HuH-7.5 (cell line): ENCODE measurements at places on chromosomes 3 and 15.

- no peak for DNase-seq
Observed at GRCh38 chr15:45347033-45347432, 31.3 kb downstream of the GATM start.

DNA sequence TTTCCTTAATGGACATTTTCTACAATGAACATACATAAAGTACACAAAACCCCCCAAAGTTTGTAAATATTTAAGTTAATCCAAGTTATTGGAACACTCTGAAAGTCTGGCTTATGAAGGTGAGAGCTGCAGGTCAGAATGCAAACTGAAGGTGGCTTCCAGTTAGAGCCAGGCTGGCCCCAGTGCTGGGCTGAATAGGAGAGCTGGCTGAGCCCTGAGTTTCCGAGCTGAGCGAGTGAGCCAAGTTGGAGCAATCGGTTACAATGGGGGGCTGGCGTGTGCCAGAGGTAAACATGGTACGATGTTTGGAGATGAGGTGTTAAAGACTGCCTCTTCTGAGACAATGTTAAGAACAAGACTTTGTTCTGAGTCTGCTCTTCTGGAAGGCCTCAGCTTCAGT is 230.8 kb upstream of the MCTP2 start:
- no peak for DNase-seq

GRCh38 chr3:27278383-27279055 is 90.7 kb downstream of the NEK10 start:
- DNase-seq = no peak

DNA sequence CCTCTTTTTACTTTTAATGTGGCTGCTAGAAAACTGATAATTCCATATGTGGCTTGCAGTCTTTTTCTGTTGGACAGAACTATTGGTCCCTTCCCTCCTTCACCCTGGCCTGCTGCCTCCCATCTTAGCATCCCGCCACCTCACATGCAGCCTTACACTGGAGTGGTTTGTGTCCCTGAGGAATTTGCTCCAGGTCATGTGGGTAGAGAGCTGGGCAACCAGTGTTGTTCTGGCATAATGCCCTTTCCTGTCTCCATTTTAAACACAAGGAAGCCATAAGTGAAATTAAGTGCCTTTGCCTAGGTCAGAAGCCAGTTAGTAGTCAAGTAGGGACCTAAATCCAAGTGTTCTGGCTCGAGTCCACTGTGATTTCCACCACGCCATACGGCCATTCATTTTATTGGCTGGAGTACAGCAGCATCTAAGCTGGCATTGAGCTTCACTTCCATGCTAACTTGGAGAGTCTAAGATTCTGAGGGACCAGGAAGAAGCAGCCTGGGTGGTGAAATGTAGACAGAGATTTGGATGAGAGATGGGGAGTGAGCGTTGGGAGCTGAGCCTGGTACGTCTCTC is 46.0 kb upstream of the PLXNA1 start:
- DNase-seq = no peak

GRCh38 chr3:9727041-9727595 is 4.4 kb upstream of the BRPF1 start:
- no peak for DNase-seq

GRCh38 chr3:77189684-77190083 is 149.8 kb downstream of the ROBO2 start:
- no peak for DNase-seq

- no peak for DNase-seq
Observed at GRCh38 chr15:37823601-37824275, 110.7 kb upstream of the TMCO5A start.

GRCh38 chr3:185365291-185366073 is 2.5 kb downstream of the MAP3K13 start:
- no peak for DNase-seq

GRCh38 chr3:184323696-184324095 is 9.3 kb downstream of the EIF4G1 start:
- no peak for DNase-seq

DNA sequence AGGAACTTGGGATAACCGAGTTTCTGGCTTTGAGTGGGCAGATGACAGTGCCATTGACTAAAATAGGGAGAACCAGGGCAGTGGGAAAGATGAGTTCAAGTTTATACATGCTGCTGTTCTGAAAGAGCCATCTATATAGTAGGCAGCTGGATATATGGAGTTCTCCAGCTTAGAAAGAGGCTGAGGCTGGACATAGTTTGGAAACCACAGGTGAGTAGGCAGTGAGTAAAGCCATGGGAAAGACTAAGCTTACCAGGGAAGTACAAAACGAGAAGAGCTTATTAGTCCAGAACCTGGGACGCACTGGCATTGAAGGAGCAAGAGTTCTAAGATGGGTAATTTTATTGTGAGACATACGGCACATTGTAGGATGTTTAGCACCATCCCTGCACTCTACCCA is 54.2 kb downstream of the MSL2 start:
- no peak for DNase-seq

DNA sequence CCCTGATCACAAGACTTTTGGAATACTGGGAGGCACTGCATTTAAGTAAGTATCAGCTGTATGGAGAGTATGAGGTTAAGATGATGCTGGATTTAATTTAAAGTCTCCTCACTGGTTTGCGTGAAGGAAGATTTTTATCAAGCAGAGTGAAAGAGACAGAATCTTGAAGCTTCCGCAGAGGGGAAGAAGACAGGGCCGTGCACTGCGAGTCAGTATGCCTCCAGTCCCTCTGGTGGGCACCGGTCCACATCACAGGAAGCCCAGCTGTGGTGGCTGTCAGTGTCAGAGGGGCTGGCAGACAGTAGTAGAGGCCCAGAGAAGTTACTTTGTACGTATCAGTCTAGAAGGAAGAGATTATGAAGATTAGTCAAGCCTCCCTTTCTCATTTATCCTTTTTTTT is 379.0 kb upstream of the TPRG1 start:
- DNase-seq = no peak

- no peak for DNase-seq
Observed at GRCh38 chr3:138465451-138465850, 31.0 kb downstream of the ESYT3 start.

- no peak for DNase-seq
Observed at GRCh38 chr3:39903253-39903652, 93.8 kb downstream of the MYRIP start.
